Stimulated activated CD8-positive, alpha-beta memory T cell treated with anti-CD3 and anti-CD28 coated beads, Interleukin-7, amount 100 ng/mL, for 1 hour (primary cell): ENCODE measurements at places on chromosomes 3 and 15.

DNA sequence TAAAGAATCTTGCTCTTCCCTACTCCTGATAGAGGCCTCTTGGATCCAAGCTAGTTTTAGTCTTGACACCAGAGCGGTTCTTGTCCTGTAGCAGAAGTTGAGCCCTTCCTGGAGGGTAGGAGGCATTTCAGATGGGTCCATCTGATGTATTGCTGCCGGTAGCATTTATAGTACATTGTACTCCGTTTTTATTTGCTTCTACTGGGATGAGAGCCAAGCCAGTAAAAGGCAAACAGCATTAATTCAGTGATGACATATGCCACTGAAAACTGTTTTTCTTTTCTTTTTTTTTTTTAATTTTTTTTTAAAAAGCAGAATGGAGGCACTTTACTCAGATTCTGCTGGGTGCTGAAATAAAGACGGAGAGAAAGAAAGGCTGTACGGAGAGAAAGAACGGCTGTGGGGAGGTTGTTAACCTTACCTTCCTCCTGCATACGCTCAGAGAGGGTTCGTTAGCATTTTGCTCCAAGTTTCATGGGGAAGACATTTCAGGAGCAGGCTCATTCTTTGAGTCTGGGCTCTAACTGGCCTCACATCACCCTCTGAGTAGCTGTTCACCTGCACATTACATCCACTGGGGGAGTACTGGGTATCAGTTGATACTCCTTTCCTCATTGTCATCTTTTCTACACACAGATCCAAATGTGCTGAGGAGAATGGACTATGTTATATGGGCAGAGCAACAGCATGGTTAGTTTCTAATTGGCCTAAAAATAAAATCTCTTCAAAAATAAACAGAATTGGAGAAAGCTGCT, 161.5 kb downstream of the FEZF2 start:
- no peak for DNase-seq

- DNase-seq: no peak
These were observed 410.6 kb upstream of the UBE2E2 start for GRCh38 chr3:22792533-22792932.

GRCh38 chr3:181888234-181888633, 176.5 kb downstream of the SOX2 start:
- no peak for DNase-seq

DNA sequence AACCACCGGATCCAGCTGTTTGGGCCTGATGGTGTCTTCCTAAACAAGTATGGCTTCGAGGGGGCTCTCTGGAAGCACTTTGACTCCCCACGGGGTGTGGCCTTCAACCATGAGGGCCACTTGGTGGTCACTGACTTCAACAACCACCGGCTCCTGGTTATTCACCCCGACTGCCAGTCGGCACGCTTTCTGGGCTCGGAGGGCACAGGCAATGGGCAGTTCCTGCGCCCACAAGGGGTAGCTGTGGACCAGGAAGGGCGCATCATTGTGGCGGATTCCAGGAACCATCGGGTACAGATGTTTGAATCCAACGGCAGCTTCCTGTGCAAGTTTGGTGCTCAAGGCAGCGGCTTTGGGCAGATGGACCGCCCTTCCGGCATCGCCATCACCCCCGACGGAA, 60.1 kb upstream of the CCR4 start:
- DNase-seq: no peak

- no peak for DNase-seq
These were observed 187.9 kb downstream of the SLCO3A1 start for GRCh38 chr15:92041371-92041770.

GRCh38 chr15:100725121-100726069, 123.0 kb downstream of the ASB7 start:
- DNase-seq: no peak

- no peak for DNase-seq
These were observed 771.4 kb upstream of the CFAP20DC start for GRCh38 chr3:59821274-59821673.

- no peak for DNase-seq
These were observed 23.3 kb downstream of the IL17RD start for GRCh38 chr3:57141719-57142410.

DNA sequence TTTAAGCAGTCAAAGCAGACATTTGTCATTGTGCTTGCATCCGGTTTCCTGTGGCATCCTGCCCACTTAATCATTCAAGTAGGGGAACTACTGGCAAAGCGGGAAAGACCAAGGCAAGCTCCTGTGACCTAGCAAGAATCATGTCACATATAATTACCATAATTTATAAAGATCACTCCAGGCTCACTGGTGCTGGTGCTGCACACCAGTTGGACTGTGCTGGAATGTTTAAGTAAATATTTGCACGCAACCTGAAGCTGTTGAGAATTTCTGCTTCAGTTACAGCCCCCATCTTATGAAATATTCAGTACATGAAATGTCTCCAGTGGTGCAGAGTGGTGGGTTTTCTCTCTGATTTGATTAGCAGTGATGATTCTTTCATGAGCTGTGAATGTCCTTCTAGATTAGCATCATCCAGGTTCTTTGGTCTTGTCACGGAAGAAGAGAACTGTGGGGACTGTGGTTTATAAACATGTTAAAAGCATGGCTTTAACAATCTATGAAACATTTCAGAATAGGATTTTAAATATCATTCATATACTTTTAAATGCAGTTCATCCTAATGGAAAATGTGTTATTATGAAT, 621.3 kb upstream of the EPHA6 start:
- DNase-seq: no peak

- DNase-seq: no peak
These were observed 7.9 kb upstream of the TSEN2 start for GRCh38 chr3:12476238-12476897.

- DNase-seq: no peak
These were observed 17.0 kb downstream of the THAP10 start for GRCh38 chr15:70875001-70875782.

GRCh38 chr3:13745636-13746035, 134.2 kb downstream of the WNT7A start:
- no peak for DNase-seq

GRCh38 chr3:45566196-45566595, 28.4 kb upstream of the LIMD1 start:
- no peak for DNase-seq

DNA sequence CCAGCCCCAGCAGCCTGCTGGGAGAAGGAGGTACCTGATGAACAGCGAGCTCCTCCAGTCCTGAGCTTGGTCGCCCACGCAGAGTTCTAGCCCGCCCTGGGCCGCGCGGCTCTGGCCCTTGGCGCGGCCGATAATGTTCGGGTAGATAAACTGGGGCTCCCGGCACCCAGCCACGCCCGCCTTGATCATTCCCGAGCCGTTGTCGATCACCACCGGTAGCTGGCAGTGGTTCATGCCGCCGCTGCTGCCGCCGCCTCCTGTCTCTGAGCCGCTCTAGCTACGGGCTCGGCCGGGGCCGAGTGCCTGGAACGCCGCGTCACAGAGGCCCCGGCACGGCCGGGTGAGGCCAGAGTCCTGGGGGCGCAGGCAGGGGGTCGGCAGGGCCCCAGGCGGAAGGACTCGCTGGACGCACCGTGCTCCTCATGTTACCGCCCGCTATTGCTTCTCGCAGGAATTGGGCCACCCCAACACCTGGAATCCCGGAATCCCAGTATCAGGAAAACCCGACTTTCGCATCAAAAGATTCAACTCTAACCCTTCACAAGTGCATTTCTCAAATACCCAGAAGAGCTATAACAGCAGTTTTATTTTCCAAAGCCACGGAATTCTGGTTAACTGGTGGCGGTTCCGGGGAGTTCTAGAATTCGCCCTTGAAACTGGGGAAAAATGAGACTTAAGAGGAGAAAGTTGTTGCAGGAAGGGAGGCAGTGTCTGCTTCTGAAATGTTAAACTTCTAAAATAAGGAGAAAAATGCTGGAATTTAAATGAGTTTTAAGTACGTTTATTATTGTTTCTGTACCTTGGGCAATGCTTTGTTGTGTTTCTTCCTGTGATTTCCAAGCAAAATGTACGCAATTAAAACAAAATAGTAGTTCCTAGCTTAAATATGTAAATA, at the start of gene ACTRT3:
ACTRT3 (minus strand) TSS at position 275 of the 895 bp plus-strand sequence; CDS start at position 234, 41 bp downstream.
- no peak for DNase-seq

GRCh38 chr15:45114751-45115085, 592 bp downstream of the DUOXA2 start:
- DNase-seq: no peak

GRCh38 chr3:44995142-44995770, 19.2 kb downstream of the EXOSC7 start:
- no peak for DNase-seq

- no peak for DNase-seq
These were observed 83.1 kb upstream of the STAC start for GRCh38 chr3:36297195-36297594.

DNA sequence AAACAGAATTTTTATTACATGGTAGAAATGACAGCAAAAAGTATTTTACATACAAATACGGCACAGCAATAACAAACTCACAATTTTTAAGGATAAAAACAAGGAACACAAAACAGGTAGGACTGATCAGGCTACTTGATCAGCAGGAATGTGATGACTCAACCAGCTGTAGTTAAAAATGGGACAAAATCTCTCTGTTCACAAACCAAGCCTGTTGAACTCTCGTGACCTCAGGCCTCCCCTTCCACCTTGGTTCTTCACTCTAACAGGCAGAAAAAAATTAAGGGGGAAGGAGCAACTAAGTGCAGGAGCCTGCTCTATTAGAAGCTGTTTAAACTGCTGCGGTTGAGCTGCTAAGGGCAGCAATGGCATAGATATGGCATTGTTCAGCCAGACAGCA, 18.7 kb downstream of the FBXL22 start:
- no peak for DNase-seq
